ENCODE measurements at places on chromosomes 2 and 18.
A peak's percentile ranks its signal among the peaks of the same experiment; 100 is the strongest.

GRCh38 chr18:4144201-4144600 is 310.9 kb downstream of the DLGAP1 start:
- no peak for DNase-seq

DNA sequence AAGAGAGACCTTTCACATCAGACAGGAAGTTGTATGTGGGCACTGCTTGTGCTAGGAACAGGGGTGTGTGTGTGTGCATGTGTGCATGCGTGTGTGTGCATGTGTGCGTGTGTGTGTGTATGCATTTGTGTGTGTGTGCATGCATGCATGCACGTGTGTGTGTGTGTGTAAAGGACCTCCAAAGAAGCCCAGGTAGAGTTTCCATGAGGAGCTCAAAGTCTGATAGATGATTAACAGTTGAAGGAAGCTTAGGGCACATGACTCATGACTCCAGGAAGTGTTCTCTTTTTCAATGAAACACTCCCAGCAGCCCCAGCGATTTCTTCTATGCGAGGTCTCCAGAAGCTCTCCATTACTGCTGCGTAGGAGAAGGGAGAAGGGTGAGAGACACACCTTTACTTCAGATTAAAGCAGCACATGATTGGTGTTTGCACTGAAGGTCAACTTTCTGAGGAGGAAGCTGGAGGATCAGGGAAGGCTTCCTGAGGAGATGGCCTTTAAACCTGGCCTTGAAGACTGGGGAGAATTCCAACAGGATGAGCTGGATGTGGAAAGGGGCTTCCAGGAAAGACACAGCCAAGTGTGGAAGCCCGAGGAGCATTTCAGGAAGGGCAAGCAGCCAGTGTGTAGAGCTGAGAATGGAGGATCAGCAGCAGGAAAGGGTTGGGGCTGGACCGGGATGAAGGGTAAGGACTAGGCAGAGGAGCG is 77.7 kb downstream of the SMAD4 start:
- DNase-seq, result peak; percentile 38

DNA sequence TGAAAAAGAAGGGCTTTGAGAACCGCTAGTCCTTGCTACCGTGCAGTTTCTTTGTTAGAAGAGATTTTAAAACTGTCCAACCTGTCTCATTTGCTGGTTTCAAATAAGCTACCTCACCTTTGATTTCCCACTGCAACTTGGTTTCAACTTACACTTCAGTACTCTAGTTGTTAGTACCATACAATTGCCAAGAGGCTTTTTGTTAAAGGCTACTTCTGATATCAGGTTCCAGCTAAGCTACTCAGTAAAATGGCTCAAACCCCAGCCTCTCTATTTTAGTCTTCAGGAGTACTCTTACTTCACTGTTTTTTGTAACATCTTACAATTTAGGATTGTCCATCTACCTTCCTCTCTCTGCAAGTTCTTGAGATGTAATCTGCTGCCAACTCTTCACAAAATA is 91.6 kb downstream of the INO80D start:
- no peak for DNase-seq

GRCh38 chr2:239684271-239684810 is 283.5 kb upstream of the HDAC4 start:
- no peak for DNase-seq

DNA sequence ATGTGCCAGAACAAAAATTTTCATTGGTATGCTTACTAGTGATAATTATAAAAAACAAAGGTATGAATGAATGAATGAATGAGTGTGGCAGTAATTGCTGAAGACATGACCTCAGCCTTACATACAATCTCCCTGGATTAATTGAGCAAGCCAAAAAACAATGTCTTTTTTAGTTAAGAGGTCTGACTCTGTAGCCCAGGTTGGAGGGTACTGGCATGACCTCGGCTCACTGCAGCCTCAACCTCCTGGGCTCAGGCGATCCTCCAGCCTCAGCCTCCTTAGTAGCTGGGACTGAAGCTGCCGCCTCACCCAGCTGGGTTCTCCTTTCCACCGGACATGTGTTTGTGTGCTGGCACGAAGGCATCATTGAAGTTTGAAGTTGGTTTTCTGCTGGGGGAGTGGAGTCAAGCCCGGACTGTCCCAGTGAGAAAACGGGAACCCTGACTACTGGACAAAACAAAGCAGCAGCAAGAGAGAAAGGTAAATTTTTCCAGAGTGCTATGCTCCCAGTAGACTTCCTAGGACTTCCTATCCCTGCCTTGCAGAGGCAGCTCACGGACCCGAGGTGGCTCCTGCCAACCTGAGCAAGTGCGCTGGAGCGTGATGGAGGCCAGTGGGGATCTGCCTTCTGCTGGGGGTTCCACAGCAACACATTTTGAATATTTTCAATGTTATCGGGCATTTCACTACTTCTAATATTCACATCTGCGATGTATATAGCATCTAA is 6.4 kb upstream of the IMP4 start:
- DNase-seq, result no peak

DNA sequence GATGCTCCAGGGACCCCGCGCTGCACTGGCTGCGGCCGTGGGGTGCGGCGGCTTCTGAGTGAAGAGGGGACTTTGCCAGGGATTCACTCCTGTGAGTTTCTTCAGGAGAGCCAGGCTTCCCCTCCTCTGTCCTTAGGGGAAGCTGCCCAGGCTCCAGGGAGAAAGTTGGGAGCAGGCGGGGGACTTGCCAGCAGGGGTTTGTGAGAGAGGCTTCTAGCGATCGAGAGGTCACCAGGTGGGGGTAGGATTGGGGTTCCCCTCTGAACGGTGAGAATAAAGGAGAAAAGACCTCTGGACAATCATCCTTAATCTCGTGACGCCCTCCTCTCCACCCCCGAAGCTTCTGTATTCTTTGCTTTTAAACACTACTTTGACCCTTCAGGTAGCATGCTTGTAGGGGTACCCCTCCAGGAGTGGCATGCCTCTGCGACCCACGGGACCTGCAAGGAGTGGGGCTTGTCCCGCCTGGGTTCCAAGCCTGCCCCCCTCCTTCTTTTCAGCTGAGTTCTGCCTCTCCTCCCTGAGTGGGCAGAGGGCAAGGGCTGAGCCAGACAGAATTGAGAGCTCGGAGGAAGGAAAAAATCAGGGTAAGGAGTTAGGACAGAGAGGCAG is 601 bp downstream of the PROKR1 start:
- DNase-seq, result no peak
